ENCODE measurements at places on chromosomes 4 and X.

GRCh38 chrX:107712231-107713202 is 63.1 kb downstream of the TSC22D3 start:
- no peak for DNase-seq

DNA sequence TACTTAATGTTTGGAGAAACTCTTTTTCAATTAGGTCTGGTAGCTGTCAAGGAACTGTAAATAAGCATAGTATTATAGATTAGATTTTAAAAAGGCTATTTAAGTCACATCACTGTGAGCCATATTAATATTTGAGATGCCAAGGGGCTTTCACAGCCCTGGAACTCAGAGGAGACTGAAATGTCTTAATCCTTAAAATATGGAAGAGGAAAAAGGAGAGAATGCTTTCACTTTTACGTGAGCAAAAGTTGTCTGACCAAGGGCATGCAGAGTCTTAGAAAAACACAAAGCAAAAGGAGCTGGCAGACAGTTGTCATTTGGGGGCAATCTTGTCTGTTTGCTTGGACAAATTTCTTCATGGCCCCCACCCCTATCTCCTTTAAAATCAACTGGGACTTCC is 253.2 kb upstream of the IGFBP7 start:
- DNase-seq, result peak; percentile 8

GRCh38 chr4:96992443-96992842 is 1150.8 kb downstream of the STPG2 start:
- DNase-seq, result no peak

DNA sequence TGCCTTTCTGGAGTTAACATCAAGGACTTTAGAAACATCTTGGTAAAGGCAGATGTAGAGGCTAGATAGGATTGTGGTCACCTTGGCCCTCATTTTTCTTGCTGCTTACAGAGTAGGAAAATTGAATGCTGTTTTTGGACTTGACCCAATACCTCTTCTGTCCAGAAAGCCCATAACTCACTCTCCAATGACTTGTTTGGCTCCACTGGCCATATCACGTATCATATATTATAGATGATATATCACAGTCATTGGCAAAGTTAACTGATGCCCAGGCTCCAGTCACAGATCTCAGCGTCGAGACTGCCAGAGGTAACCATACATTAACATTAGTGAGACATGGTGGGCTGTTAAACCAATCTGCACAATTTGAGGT is 88.1 kb upstream of the PLAC1 start:
- DNase-seq, result no peak

GRCh38 chr4:152104901-152105357 is 344.1 kb upstream of the GATB start:
- DNase-seq, result no peak

- DNase-seq, result peak; percentile 64
These were observed 1.5 kb downstream of the P2RY8 start for GRCh38 chrX:1535241-1536041.

DNA sequence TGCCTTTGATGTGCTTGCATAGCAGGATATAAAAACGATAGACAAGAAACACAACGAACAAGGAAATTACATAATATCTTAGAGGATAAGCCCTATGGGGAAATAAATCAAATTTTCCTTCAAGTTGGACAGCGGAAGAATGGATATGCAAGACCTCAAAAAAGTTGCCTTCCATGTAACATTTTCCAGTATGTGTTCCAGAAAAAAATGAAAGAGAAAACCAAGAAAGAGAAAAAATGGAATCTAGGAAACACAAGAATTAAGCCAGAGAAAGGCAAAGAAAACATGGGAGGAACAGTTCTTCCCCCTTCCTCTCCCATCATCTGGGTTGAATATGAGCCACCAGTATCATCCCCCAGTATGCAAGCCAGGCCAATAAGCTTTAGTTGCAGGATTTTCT is 34.6 kb upstream of the MID1 start:
- no peak for DNase-seq

GRCh38 chrX:20500171-20500865 is 233.6 kb upstream of the RPS6KA3 start:
- no peak for DNase-seq

DNA sequence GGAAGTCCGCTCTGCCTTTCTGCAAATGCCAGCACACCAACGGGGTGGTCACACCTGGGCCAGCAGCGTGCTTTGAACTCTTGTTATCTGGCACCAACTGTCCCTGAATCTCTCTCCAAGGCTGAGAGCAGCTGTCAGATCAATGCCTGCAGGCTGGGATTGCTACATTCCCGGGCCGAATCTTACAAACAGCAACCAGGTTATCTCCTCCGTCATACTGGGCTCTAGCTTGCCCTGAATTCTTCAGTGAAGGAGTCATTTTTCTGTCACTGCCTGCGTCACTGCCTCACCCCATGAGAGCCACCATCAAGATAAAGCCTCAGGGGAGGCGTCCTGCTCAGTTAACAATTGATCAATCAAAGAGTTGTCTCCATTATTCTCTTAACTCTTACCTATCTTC is 329.4 kb upstream of the PPARGC1A start:
- DNase-seq, result no peak

DNA sequence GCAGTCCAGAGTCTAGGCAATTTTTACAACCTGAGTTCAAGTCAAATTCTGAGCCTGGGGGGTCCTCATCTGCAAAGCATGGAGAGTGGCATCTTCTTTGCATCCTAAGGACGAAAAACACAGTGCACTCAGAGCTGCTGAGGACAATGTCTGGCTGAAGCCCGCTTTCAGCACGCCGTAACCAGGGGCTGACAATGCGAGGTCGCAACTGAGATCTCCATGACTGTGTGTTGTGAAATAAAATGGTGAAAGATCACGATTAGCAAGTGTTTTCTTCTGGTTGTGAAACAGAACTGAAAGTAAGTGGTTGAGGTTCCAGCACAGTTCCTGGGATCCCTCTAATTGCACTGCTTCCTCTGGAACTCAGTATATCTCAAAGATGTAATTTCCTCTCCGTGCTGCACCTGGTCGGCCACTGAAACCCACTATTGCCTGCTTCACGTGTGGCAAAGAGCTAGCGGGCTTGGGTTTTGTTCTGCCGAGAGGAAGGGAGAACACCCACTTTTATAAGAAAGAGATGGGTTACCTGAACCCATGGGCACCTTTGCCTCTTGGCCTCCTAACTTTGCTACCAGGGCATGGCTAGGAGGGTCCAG is 7.7 kb upstream of the F11 start:
- peak; percentile 28 for DNase-seq

- no peak for DNase-seq
These were observed 565.4 kb downstream of the GRXCR1 start for GRCh38 chr4:43457866-43458265.

- no peak for DNase-seq
These were observed 378.0 kb downstream of the AFF2 start for GRCh38 chrX:148878371-148878770.

GRCh38 chr4:145740806-145741205 is 60.9 kb downstream of the C4orf51 start:
- DNase-seq, result no peak

GRCh38 chrX:13622401-13622964 is 30.5 kb upstream of the TCEANC start:
- no peak for DNase-seq

DNA sequence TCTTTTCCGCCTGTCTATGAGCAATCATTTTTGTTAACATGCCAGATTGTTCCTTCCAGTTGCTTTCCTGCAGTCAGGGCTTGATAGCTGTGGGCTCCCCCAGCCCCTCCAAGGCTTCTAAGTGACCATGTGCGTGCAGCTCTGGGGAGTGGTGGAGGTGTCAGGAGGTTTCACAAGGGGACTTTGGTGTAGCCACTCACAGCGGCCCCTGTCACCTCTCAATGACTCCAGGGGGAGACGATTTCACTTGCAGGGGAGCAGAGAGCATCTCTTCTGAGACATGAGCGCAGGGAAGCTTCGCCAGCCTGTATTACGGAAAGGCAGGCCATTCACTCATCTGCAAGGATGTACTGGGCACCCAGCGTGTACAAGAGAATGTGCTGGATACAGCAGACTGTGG is 3.1 kb upstream of the GPR78 start:
- DNase-seq, result no peak

GRCh38 chr4:22072726-22073125 is 124.2 kb upstream of the KCNIP4 start:
- DNase-seq, result no peak

DNA sequence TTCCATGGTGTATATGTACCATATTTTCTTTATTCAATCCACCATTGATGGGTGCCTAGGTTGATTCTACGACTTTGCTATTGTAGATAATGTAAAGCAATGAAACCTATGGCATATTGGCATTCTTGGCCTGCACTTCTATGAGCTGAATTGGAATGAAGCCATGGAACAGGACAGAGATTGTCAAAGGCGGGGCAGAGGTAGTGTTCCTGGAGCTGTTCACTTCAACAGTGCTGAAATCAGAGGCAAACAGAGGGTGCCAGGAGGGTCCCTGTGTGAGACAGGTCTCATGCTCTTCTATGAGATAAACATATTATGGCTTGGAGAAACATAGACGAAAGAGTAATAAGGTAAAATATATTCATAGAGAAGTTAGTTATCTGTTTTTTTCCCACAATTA is 342.6 kb upstream of the VCX start:
- DNase-seq, result peak; percentile 0

- DNase-seq, result no peak
These were observed 103.5 kb downstream of the GPR143 start for GRCh38 chrX:9662148-9662547.

GRCh38 chr4:185341377-185341776 is 54.3 kb downstream of the LRP2BP start:
- no peak for DNase-seq

- DNase-seq, result no peak
These were observed 29.5 kb downstream of the ASMTL start for GRCh38 chrX:1423215-1423614.

DNA sequence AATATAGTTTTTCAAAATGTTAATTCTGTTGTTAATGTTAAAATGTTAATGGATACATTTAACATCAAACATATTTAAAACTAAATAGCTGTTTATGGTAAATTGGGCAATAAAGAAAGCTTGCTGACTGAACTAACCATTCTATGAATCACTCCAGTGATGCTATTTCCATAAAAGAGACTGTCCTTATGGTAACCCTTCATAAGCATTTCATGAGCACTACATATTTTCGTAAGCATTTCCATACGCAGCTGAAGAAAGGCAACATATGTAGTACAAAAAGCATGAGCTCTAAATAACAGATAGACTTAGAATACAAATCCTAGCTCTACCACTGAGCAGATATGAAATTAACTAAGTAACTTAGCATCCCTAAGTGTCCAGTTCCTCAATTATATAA is 188.9 kb downstream of the COL25A1 start:
- no peak for DNase-seq

DNA sequence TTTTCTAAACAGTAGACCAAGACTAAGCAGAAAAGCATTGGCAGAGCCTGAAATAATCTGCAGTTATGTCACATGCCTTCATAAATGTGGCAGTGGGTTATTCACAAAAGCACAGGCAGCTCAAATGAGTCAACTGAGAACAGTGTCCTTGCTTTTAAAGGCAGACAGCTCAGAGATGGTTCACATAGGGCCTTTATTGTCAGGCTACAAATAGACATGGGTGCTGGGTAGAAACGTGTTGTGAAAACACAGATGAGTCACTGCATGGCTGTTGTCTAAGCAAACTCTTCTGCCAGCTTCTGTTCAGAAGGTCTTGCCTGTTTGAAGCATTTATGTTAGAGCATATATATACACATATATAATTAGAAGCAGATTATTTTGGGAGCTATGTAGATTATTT is 118.0 kb downstream of the SLC4A4 start:
- peak; percentile 4 for DNase-seq

- DNase-seq, result no peak
These were observed 495.2 kb downstream of the MID1IP1 start for GRCh38 chrX:39296472-39296871.

- no peak for DNase-seq
These were observed 261.6 kb downstream of the IQCM start for GRCh38 chr4:149553959-149554520.

DNA sequence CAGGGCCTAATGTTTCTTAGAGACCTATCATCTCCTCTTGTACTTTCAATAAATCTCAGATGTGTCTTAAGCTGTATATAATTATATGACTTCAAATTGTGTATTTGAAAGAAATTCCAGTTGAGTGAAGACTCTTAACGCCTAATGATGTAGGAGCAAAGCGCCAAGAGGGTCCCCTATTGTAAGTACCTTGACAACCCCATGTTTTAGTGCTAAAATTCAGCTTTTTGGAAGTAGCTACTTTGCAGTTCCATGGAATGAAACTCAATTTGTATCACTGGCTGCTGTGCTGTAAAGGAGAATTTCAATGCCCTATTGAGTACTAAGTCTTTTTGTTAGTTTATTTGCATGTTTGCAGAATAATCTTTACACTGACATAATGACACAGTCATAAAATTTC is 1826.6 kb upstream of the AGA start:
- no peak for DNase-seq

- no peak for DNase-seq
These were observed 164.4 kb downstream of the LARP7 start for GRCh38 chr4:112801341-112801740.

GRCh38 chr4:183449193-183449882 is 4.9 kb downstream of the CDKN2AIP start:
- DNase-seq, result no peak

DNA sequence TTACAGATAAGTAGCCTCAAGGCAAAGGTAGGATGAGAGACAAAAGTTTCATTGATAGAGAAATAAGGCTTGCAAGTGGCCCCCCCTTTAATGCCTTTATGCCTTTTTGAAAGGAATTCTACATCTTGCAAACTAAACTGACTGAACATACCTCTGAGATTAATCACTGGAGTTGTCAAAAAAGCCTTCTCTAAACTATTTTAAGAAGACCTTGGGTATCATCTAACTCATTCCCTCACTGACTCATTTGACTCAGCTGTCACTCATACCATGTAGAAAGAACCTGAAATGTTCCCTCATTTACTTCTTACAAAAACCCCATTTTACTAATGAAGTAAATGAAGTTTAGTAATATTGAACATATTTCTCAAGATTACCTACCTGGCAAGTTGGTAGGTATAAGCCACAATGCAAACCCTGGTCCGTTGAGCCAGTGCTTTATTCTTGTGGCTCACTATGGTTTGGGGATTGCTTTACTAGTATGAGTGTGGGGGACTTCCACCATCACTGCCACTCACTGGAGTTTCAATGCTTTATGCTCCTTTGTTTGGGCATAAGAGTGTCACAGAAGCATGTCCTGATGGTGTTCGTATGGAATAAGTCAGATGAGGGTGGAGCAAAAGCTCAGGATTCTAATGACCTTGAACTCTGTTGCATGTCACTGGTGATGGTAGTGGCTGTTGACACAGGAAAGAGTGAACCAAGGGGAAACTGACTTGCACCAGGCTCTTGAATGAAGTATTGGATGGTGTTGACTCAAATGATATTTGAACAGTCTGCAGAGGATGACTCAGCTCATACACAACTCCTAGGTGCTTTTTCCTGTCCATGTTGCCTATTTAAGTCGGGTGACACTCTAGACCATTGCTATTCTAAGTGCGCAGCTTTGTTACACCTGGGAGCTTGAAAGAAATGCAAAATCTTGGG is 305.5 kb upstream of the EMCN start:
- no peak for DNase-seq

DNA sequence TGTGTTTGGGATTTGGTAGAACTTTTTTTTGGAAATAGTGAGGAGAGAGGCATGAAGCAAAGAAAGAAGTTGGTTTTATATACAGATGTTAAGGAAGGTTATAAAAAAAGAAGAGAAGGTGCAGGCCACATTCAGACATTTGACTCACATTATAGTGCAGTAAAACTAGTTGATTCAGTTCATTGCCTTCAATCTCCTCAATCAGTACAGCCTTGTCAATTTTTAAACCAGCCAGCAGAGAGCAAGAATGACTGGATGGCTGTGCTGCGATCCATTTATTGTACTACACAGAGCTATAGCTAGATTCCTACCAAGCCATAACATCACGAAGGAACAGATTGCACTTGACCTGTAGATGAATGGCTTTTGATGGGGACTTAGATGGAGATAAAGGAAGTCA is 79.7 kb upstream of the LSM6 start:
- DNase-seq, result no peak
